Stimulated activated CD8-positive, alpha-beta memory T cell treated with anti-CD3 and anti-CD28 coated beads, Interleukin-7, amount 100 ng/mL, for 48 hours (primary cell): ENCODE measurements at places on chromosomes 6 and 20.

DNA sequence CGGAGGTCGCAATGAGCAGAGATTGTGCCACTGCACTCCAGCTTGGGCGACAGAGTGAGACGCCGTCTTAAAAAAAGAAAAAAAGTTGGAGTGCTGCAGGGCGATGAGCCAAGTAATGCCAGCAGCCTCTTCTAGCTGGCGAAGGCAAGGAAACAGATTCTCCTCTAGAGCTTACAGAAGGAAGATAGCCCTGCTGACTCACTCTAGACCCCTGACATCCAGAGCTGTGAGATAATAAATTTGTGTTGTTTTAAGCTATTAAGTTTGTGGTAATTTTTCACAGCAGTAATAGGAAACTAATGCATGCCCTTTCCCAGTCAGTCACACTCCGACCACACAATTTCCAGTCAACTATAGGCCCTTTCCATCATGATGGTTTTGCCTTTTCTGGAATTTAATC, 16.4 kb downstream of the PRSS16 start:
- no peak for DNase-seq

GRCh38 chr6:129647044-129647443, 62.9 kb downstream of the ARHGAP18 start:
- no peak for DNase-seq

- DNase-seq, result no peak
Observed at GRCh38 chr6:20135677-20136268, 76.5 kb downstream of the MBOAT1 start.

DNA sequence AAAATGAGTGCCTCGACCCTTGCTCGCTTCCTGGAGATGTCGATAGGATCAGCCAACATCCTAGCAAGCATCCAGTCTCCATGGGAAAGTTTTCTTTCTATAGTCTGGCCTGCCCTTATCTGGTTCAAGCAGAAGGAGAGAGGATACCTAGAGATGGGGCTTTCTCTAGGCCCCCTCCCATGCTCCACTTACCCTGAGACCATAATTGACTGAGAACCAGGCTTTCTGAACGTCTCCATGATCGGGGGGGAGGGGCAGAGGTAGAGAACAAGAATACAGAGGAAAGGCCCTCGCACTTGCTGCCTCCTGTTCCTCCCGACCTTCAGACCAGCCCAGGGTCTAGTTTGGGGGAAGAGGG, 31.6 kb upstream of the EPB41L1 start:
- DNase-seq, result no peak

DNA sequence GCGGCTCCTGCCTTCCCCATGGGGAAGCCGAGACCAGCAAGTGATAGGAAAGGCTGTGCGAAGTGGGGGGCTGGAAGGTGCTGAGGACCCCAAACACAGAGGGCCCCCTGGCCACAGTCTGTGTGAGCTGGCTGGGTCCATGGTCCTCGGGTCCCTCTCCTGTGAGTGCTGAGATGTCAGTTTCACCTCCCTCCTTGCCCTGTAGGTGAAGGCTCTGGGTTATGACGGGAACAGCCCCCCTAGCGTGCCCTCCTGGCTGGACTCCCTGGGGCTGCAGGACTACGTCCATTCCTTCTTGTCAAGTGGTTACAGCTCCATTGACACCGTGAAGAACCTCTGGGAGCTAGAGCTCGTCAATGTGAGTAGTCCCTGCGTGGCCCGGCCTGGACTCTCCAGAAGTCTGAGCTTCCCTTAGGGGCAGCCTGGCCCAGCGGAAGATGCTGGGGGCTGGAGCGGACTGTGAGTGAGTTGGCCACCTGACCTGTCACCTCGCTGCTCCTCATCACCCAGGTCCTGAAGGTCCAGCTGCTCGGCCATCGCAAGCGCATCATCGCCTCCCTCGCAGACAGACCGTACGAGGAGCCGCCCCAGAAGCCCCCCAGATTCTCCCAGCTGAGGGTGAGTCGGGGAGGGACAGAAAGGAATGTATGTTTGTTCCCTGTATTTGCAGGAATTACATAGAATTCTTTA, 61.7 kb downstream of the TCP11 start:
- DNase-seq, result no peak

DNA sequence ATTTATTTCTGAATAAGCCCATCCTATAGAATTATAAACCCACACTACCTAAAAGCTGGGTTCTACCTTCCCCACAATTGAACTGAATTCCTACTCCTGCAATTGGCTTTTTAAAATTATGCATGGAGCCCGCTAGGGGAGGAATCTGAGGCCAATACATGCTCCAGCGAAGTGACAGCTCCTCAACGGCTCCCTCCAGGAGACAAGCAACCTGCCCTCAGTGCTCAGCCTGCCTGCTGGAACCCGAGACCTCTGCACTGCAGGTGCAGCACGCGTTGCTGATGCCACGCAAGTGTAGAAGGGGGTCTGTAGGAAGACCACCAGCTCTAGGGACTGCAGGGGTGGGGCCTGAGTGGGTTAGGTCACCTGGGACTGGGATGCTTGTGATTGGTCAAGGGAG, 170.2 kb upstream of the CDYL start:
- DNase-seq, result no peak

DNA sequence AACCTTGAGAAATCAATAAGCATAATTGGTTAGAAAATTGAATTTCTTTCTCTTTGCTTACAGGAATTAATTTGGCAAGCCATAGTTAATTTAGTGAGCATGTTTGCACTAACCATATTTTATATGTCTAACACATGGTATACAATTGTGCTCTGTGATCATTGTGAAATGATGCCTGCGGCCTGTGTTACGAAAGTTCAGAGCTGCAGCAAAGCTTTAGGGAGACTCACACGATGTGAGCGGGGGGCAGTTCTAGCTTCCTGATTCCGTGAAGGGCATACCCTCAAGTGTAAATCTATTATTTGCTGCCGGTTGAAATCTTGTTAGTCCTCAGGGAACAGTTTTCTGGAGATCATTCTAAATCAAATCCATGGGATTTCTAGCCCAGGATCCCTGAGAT, 25.5 kb upstream of the ADTRP start:
- no peak for DNase-seq

DNA sequence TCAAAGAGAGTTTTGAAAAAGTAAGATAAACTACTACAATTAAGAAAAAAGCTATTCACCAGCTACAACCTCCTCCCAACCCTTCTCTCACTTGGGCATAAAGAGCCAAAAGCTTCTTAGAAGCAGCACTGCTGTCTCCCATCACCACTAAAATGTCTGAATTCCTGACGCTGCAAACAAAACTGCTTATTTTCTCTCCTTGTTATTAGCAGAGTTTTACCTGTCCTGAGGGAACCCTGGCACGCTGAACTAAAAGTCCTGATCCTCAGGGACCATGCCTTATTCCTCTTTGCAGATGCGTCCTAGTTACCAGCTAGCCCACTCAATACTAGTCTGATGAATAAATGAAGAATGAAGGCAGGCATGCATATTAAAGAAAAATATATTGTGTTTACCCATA, 1.1 kb downstream of the HACE1 start:
- no peak for DNase-seq

DNA sequence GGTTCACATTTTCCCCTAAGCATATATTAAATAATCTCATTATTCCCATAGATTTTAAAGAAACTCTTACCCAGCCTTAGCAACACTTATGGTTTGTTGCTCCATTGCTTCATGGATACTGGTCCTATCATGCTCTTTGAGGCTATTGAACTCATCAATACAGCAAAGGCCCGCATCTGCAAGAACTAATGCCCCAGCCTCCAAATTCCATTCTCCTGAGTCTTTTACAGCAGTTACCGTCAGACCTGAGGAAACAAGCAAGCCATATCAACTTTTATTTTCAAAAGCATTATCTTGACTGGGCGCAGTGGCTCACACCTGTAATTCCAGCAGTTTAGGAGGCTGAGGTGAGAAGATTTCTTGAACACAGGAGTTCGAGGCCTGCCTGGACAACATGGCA, 37.7 kb upstream of the ASF1A start:
- DNase-seq, result no peak
